ENCODE measurements at places on chromosomes 4 and X.

DNA sequence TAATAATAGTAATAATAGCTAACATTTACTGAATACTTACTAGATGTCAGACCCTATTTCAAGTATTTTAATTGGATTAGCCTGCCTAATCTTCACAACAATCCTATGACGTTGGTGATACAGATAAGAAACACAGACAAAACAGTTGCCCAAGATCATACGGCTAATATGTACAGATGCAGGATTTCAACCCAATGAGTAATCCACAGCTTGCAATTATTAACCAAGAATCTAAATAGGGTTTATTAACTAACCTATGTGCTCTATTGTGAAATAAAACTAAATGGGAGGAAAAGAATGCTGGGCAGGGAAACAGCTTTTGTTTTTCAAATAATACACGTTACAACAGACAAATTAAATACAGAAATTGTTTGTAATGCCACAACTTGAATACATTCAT lies 23.4 kb downstream of the FBXO8 start:
- DNase-seq, result peak; percentile 48

DNA sequence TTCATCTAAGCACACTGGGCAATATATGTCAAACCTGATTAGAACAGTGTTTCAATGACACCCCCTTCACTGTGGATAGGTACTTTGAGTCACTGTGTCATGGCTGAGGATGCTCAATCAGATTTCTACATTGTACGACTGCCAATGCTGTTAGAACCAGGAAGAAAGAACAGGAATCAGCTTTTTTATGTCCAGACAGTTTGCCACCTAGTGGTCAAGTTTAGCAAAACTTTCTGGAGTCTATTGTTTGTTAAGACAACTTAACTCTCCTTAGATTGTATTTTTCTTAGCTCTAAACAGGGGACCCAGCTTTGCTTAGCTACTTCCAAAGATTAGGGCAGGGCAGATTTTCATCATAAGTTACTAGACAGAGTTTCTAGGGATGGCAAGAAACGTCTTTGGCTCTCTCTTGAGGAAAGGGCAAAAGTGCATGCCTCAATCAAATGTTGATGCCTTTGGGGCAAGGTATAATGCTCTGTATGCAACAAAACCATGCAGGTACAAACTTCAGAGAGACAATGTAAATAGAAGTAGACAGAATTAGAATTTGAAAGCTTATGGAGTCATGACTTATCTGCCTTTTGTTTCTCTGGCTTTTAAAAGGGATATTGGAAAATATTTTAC lies 40.5 kb upstream of the BMP3 start:
- DNase-seq, result peak; percentile 89

- DNase-seq, result peak; percentile 54
Observed at GRCh38 chrX:110087485-110088356, 84.8 kb downstream of the TMEM164 start.

- DNase-seq, result no peak
Observed at GRCh38 chr4:84804136-84804535, 162.4 kb downstream of the WDFY3 start.

GRCh38 chr4:74166135-74166534 lies 8.2 kb downstream of the MTHFD2L start:
- no peak for DNase-seq

DNA sequence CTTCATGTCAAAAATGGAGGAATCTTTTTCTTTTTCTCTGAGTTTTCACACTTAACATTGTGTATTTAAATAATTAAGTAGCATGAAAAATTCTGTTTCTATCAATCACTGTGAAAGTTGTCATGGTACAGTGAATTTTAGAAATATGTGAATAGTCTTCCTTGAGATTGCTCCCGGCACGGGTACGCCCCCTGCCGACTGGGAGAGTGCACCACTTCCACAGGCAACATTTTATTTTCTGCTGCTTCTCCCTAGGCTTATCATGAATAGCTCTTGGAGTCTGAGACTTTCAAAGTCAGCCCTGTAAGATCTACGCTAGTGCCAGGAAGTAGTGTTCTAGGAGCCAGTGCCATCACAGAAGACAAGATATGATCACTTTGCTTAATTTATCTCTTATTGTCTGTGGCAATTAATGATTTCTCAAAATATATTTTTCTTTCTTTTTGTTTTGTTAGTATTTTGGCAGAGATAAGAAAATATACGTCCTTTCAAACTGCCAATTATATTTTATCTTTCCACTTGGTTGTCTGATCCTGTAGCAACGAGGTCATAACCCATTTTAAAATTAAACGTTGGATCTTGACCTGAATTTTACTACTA lies 763.8 kb upstream of the AADAT start:
- peak; percentile 50 for DNase-seq

DNA sequence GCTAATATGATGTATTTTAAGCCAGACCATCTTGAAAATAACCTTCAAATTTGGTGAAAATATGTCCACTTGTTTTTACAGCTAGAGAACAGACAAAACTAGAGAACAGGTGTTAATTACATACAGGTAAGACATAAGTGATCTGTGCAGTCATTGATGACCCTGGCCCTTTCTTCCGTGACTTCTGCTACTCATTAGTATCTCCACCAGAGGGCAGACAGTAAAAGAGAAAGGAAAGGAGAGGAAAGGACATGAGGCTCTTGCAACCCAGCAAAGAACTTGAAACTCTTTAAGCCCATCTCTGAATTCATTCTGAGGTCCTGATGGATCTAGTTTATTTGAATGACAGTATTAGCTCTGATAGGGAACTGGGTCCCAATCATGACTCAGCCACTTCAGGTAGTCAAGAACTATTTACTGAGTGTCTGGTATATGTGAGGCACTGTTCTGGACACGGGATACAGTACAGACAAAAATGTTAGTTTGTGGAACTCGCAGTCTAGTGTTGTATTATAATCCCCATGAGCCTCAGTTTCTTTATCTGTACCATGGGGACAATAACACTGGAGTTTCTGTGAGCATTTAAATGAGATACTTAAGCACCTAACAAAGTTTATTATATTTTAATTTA lies 121.0 kb upstream of the TEX13D start:
- peak; percentile 64 for DNase-seq

DNA sequence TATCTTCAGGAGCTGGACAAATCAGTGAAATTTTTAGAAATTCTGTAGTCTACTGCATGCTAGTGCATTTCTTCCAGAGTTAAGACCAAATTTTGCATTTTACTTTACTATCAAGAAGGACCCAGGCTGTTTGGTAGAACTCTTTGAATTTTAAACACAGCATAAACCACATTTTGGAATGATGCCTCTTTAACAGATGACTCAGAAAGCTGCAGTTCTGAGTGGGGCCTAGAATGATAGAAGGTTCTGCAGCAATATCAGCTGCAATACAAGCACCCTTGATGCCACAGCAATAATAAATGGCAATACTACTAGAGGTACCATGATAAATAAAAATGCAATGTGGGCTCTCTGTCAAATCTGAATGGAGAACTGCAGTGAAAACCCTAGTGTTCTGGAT lies 198.7 kb downstream of the TMA16 start:
- DNase-seq, result no peak

GRCh38 chr4:57501720-57502119 lies 391.5 kb upstream of the IGFBP7 start:
- DNase-seq, result no peak

- no peak for DNase-seq
Observed at GRCh38 chr4:5462896-5463295, 245.5 kb downstream of the EVC2 start.

GRCh38 chr4:25144870-25145481 lies 15.3 kb downstream of the SEPSECS start:
- peak; percentile 50 for DNase-seq

DNA sequence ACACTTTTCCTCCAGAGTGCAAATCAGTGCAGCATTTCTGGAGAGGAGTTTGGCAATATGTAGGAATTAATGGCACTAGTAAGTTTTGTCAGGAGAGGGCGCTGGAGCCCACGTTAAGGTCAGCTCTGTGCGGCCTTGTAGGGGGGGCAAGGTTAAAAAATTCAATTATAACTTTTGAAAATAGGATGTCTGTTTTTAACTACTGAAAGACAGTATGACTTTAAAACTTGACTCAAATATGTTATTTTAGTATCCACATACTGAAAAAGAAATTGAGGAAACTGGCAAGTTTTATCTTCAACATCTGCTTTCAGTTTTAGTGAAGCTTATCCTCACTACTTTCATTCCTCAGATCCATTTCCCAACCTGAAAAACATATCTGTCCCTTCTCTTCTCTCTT lies 30.9 kb upstream of the HSD17B13 start:
- DNase-seq, result peak; percentile 66

DNA sequence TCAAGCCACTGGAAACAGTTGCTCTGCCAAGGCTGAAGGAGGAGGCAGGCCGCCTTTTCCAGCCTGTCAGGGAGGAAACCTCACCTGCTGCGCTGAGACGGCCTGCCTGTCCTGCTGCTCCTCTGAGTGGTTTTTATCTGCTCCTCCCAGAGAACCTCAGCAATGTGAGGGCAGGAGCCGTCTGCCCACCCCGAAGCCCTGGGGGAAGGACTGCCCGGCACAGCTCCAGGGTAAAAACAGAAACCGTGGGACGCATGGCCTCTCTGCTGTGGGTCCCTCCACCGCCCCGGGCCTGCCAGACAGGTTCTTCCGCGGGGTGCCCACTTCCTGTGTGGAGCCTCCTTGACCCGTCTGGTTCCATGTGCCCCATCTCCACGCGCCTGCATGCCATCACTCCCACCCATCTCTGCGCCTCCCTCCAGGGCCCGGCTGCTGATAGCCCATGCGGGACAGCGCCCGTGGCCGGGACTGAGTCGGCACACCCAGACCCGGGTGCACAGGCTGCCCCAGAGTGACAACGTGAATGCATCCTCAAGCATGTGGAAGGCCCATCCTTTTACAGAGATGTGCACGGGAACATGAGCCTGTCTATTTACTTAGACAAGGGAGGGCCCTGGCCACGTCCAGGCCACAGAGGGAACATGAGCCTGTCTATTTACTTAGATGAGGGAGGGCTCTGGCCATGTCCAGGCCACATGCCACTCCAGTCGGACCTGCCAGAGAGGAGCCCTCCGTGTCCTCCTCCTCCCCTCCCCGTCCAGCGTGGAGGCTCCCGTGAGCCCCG lies 4.0 kb upstream of the SLC49A3 start:
- no peak for DNase-seq

GRCh38 chr4:25060241-25060962 lies 29.7 kb upstream of the LGI2 start:
- no peak for DNase-seq

DNA sequence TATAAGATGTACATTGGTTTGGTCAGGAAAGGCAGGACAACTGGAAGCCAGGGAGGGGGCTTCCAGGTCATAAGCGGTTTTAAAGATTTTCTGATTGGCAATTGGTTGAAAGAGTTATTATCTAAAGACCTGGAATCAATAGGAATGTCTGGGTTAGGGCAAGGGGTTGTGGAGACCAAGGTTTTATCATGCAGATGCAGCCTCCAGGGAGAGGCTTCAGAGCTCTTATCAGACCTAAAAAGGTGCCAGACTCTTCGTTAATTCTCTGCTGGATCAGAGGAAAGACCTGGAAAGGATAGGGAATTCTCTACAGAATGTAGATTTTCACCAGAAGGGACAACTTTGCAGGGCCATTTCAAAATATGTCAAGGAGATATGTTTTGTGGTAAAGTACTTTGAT lies 62.8 kb downstream of the BEX3 start:
- DNase-seq, result no peak

GRCh38 chrX:96861661-96862060 lies 22.0 kb upstream of the RPA4 start:
- DNase-seq, result no peak

GRCh38 chrX:13985697-13986435 lies 43.8 kb downstream of the GEMIN8 start:
- no peak for DNase-seq

All from HT-29 (cell line).